ENCODE measurements at places on chromosomes 6 and 20.
A peak's percentile ranks its signal among the peaks of the same experiment; 100 is the strongest.

DNA sequence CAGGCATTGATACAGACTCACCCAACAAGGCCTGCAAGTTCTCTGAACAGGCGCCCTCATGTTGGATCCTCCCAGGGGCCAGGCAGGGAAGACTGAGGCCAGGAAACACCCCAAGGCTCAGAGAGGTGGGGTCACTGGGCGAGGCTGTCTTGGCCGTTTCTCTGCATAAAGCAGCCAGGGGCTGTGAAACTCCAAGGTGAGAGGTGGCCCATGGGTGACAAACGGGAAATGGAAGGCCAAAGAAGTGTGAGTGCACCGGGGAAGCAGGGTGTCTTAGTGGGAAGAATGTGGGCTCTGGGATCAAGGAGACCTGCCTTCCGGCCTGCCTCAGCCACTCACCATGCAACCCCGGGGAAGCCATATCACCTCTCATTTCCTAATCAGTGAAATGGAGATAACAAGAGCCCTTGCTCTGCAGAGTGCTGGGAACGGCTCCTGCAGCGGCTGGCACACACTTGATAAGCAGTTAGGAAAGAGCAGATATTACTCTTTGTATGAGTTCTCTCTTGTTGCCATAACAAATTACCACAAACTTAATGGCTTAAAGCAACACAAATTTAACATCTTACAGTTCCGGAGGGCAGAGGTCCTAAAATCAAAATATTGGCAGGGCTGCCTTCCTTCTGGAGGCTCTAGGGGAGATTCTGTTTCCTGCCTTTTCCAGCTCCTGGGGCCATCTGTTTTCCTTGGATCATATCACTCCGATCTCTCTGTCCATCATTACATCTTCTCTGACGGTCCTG is 168.6 kb downstream of the NFATC2 start:
- DNase-seq, result no peak

GRCh38 chr20:53578492-53579222 is 15.0 kb downstream of the ZNF217 start:
- no peak for DNase-seq

DNA sequence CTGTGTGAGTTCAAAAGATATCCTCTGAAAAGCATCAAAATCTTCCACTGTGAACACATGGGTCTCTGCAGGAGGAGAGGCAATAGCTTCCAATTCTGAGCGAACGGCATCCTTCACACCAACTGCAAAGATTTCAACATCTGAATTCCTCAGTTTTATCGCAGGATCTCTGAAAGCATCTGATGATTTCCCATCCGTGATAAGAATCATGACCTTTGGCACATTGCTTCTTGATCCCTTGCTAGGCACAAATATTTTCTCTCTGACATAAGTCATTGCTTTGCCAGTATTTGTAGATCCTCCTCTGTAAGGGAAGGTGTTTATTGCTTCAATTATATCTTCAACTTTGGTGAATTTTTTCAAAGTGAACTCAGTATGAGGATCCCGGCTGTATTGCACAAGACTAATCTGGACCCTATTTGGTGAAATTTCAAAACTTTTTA is 22.7 kb downstream of the COL12A1 start:
- DNase-seq, result no peak

- no peak for DNase-seq
Observed at GRCh38 chr6:163152701-163153100, 261.8 kb upstream of the QKI start.

GRCh38 chr6:4723383-4723782 is 52.8 kb upstream of the CDYL start:
- peak; percentile 50 for DNase-seq

DNA sequence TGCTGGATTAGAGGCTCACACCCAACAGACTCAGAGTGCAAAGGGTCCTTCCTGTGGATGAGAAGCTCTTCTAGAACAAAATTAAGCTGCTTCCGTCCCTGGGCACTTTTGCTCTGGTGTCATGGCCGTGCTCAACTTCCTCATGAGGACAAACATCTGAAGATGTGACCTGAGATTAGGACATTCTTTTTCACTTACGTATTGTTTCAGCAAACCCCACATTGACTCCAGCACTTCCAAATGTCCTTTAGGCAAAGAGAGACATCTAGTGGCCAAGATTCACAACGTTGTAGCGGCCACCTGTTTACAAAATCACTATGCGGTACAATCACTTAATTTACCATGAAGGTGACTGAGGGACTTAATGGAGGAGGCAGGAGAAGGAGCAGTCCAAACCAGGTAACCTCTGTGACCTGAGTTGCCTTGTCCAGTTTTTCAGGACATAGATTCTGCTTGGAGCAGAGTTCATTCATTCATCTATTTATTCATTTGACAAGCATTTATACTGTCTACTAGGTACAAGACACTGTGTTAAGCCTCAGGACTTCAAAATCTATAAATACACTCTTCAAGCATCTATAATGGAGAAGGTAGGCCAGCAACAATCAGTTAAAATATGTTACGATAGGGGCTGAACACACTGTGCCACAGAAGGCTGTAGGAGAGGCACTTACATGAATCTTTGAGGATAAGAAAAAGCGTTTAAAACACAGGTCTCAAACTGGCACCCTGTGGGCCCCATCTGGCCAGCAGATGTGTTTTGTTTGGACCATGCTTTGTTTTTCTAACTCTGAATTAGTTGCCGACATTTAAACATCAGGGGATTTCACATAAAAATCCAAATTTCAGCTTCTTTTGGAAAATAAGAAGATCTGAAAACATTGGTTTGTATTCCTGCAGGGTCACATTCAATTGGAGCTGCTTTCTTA is 5.6 kb upstream of the ADGRF1 start:
- peak; percentile 56 for DNase-seq

DNA sequence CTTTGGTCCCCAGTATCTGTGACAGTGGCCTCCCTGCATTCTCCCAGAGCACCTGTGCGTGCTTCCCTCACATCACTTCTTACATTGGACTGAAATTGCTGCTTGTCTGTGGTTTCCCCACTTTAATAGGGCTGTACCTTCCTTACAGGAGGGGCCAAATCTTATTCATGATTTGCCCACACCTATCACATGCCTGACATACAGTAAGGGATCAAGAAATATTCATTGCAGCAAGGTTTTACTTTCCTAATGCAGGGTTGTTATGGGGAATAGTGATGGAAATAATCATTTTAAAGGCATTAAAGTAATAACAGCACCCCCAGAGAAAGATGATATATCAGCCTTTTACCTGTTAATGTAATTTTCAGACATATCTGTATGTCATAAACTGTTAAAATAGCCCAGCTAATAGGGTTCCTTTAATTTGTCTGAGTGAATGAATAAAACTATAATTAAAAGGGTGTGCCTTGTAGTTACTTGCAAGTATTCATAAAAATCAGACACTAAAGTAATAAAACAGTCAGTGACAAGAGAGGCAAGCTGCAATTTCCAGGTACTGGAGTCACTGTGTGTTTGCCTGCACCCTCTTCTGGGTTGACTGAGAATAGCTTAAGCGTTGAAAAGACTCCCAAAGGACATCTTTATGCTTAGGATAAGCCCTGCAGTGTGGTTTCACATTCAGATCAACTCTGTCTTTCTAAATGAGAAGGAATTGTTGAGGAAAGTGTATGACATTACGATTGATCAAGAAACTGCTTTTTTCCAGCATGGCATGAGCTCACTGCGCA is 182.7 kb downstream of the PHACTR1 start:
- no peak for DNase-seq

GRCh38 chr6:113980937-113981554 is 10.1 kb upstream of the HDAC2 start:
- DNase-seq, result no peak

GRCh38 chr6:13273931-13274706 is 54.2 kb downstream of the TBC1D7 start:
- no peak for DNase-seq

DNA sequence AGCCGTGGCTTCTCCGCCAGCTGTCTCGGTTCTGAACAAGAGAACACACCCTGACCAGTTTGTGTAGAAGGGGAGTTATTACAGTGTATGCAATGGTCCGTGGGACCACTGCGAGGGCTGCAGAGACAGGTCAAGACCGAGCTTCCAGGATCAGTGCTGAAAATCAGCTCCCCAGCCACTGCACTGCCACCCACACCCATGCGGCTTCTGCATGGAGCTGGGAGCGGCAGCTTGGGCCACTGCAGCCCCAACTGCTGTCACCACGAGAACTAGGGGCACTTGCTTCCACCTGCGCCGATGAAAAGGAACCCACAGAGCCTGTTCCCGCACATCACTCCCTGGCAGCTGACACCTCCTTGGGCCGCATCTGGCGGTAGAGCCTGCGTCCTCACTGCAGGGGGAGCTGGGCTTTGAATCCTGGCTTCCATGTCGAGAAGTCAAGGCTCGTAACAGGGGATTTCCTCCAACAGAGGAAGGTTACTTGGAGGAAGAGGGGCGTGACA is 56.2 kb downstream of the TMEM242 start:
- no peak for DNase-seq

- no peak for DNase-seq
Observed at GRCh38 chr6:36226438-36227047, 30.0 kb downstream of the BRPF3 start.

GRCh38 chr20:17809362-17810061 is 109.7 kb downstream of the BANF2 start:
- no peak for DNase-seq
